Stomach (tissue), 19 donors: ENCODE measurements at places on chromosomes 2 and 18. TPM values are rescaled to one million over a fixed set of nuclear protein-coding genes. Genes with fewer than 3 reads are reported as not detected.

DNA sequence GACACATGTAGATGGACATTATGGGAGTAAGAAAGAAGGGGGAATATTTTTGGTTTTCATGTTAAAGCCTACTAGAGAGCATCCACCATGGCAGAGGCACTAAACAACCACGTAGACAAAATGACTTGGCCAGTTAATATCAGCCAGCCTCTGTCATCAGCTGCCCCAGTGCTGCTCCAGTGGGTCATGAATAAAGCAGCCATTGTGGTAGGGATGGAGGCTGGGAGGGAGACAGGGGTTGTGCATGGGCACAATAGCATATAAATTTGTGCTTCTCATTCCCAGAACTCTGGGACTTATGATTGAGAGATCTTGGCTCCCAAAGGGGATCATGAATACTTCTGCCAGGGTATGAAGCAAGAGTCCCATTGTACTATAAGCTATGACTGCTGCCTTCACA is 31.1 kb upstream of the CXCR4 start:
- DNase-seq, result no peak
- H3K4me3 ChIP-seq, result no peak overlapping the region
- no peaks in the 10 kb centered on the region for H3K4me1 ChIP-seq
- H3K36me3 ChIP-seq, result no peaks in the 10 kb centered on the region
- H3K27me3 ChIP-seq, result peaks cover 4% of the 10 kb centered on the region
- H3K27ac ChIP-seq, result no peak overlapping the region

- H3K4me1 ChIP-seq, result no peaks in the 10 kb centered on the region
- no peak overlapping the region for H3K27ac ChIP-seq
- no peaks in the 10 kb centered on the region for H3K27me3 ChIP-seq
- DNase-seq, result no peak
Measured at GRCh38 chr18:54239601-54240000, 15.1 kb upstream of the MBD2 start.

DNA sequence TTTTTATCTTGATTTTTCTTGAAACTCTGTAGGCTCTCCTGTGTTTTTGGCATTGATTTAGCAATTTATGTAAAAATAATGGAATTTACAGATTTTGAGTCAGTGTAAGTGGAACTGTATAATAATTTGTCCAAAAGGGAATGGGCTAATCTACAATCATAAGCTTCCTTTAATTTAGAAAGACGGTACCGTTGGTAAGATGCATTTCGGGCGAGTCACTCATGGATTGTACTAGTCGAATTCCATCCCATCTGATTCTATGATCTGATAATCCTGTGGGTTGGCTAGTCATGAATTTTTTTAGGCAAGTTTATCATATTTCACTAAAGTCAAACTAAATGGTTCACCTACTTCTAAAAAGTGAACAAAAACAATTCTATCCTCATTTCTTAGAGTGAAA is 133.4 kb downstream of the ZNF407 start:
- DNase-seq, result no peak
- no peak overlapping the region for H3K4me3 ChIP-seq
- no peak overlapping the region for H3K27ac ChIP-seq
- no peaks in the 10 kb centered on the region for H3K27me3 ChIP-seq
- no peaks in the 10 kb centered on the region for H3K4me1 ChIP-seq

- H3K4me3 ChIP-seq, result no peak overlapping the region
- no peaks in the 10 kb centered on the region for H3K4me1 ChIP-seq
- H3K27ac ChIP-seq, result no peak overlapping the region
- H3K36me3 ChIP-seq, result no peaks in the 10 kb centered on the region
Measured at GRCh38 chr2:54878182-54878581, 154.7 kb downstream of the EML6 start.

DNA sequence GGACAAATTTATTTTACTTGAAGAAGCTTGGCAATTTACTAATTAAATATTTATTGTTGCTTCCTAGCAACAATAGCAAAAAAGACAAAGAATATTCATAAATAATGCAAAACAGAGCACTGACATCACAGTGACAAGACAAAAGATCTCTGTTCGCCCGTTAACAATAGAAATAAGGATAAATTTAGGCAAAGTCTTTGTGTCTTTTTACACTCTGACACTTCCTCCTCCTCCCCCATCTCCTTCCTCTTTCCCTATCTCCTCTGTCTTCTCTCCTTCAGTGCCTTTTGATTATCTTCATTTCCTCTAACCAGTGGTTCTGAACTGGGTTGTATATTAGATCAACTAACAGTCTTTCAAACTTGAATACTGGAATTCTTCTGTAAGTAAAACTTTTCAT is 808.4 kb downstream of the ERBB4 start:
- H3K4me3 ChIP-seq, result no peak overlapping the region
- no peaks in the 10 kb centered on the region for H3K4me1 ChIP-seq
- no peak overlapping the region for H3K27ac ChIP-seq
- DNase-seq, result no peak
- no peaks in the 10 kb centered on the region for H3K27me3 ChIP-seq
- H3K36me3 ChIP-seq, result no peaks in the 10 kb centered on the region

DNA sequence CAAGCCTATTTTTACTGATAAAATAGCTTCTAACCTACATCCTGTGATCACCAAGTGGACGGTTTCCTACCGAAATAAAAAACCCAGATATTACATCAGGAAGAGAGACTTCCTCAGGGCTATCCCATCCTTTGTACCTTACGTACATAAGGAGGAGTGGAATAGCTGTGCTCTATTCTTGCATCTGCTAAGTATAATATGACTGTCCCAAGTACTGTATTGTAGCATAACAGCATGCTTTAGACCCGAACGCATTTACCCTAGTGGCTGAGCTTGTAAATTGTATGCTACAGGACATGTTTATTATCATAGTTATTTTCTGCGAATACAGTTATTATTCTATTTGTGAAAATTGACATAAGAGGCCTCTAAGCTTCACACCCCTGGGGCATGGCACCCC is 302.4 kb downstream of the CLIP4 start:
- DNase-seq, result no peak
- H3K4me1 ChIP-seq, result no peaks in the 10 kb centered on the region
- H3K4me3 ChIP-seq, result no peak overlapping the region
- no peaks in the 10 kb centered on the region for H3K27me3 ChIP-seq
- no peaks in the 10 kb centered on the region for H3K36me3 ChIP-seq

DNA sequence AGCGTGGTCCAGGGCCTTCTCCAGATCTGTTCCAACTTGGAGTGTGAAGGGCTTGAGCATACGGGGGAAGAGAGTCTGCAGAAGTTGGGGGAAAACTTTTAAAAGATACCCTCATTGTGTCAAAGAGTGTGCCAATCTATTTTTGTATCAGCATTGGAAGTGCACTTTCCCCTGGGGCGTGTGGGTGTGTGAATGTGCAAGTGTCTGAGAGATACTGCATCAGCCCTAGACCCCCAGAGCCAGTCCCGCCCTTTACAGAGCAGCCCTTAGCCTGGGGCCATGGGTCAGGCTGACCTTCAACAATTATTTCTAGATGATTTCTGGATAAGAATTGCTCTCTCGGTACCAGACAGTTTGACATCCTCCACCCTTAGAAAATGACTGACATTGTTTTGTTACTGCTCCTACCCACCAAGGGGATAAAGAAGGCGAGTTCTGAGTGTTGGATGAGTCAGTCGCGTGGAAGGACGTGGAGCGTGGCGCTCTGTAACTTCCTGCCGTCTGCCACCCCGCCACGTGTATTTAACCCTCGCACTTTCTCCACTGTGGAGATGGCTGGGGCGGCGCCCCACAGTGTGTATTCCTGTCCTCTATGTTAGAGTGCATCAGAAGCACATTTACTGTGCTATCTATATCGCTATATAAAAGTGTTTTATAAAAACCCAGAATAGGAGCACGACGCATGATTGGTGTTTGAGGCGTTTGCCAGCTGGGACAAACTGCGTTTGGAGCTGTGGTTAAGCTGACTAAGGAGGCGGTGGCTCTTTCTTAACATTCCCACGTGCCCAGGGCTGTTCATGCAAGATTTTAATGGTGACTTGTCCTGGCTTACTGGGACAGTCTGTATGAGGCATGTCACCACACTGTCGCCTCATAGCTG is 122.6 kb downstream of the CABLES1 start:
- H3K27ac ChIP-seq, result peak overlapping the region; percentile 79
- peaks cover 24% of the 10 kb centered on the region for H3K4me1 ChIP-seq
- H3K27me3 ChIP-seq, result no peaks in the 10 kb centered on the region
- peaks cover 9% of the 10 kb centered on the region for H3K36me3 ChIP-seq
- DNase-seq, result no peak
- no peak overlapping the region for H3K4me3 ChIP-seq

- no peaks in the 10 kb centered on the region for H3K36me3 ChIP-seq
- H3K4me3 ChIP-seq, result no peak overlapping the region
- no peak for DNase-seq
Measured at GRCh38 chr2:66696886-66697285, 262.0 kb downstream of the MEIS1 start.

- no peaks in the 10 kb centered on the region for H3K36me3 ChIP-seq
- peaks cover 21% of the 10 kb centered on the region for H3K4me1 ChIP-seq
- no peak overlapping the region for H3K27ac ChIP-seq
- no peak for DNase-seq
Measured at GRCh38 chr2:119699016-119699606, 20.1 kb downstream of the TMEM177 start.

- DNase-seq, result no peak
- H3K27ac ChIP-seq, result no peak overlapping the region
- H3K36me3 ChIP-seq, result no peaks in the 10 kb centered on the region
- H3K4me3 ChIP-seq, result no peak overlapping the region
- no peaks in the 10 kb centered on the region for H3K27me3 ChIP-seq
Measured at GRCh38 chr2:147865560-147865959, 20.7 kb downstream of the ACVR2A start.

- peaks cover 55% of the 10 kb centered on the region for H3K4me1 ChIP-seq
- no peaks in the 10 kb centered on the region for H3K27me3 ChIP-seq
- H3K4me3 ChIP-seq, result peak overlapping the region; percentile 63
- DNase-seq, result peak; percentile 40
Measured at GRCh38 chr2:73986085-73986681, 1.5 kb downstream of the TET3 start.

GRCh38 chr2:144496977-144497598 is 22.8 kb downstream of the ZEB2 start:
- H3K27ac ChIP-seq, result no peak overlapping the region
- no peaks in the 10 kb centered on the region for H3K36me3 ChIP-seq
- no peaks in the 10 kb centered on the region for H3K27me3 ChIP-seq
- peaks cover 24% of the 10 kb centered on the region for H3K4me1 ChIP-seq

GRCh38 chr2:55401124-55401523 is 18.5 kb downstream of the CCDC88A start:
- H3K4me3 ChIP-seq, result no peak overlapping the region
- no peaks in the 10 kb centered on the region for H3K27me3 ChIP-seq
- H3K27ac ChIP-seq, result no peak overlapping the region
- H3K36me3 ChIP-seq, result peaks cover 12% of the 10 kb centered on the region
- no peak for DNase-seq

Gene SERPINB10
- total RNA-seq, result not detected

Gene DSG1
- not detected for total RNA-seq

Gene EPHA4
- 20.2 TPM for total RNA-seq

Gene PDCD1
- total RNA-seq, result not detected

Gene SLC5A7
- total RNA-seq, result not detected
